Hepatocyte (in vitro differentiated cells): ENCODE measurements at places on chromosomes 11 and 22. TPM values are rescaled to one million over a fixed set of nuclear protein-coding genes. Genes with fewer than 3 reads are reported as not detected.
A peak's percentile ranks its signal among the peaks of the same experiment; 100 is the strongest.

DNA sequence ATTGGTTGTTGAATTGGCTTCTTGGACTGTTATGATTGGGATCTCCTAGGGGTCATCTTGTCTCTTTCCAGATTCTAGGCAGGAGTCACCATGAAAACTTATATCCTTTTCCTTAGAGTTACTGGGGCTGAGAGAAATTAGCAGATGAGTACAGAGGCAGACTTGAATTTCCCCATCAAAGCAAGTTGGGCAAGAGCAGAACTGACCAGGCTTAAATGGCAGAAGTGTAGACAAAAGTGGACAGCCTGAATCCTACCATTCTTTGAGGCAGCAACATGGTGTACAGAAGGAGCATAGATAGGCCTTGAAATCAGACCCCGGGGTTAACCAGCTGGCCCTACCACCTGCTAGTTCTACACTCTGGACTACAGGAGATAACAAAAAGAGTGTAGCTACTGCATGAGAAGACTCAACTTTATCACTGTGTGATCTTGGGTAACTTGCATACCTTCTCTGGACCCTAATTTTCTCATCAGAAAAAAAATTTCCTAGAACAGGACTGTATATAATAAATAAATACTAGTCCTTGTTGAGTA lies 427.4 kb upstream of the CADM1 start:
- DNase-seq: no peak

GRCh38 chr11:81444297-81444696 lies 1289.4 kb downstream of the FAM181B start:
- DNase-seq: no peak

GRCh38 chr22:36386900-36387708 lies 663 bp downstream of the MYH9 start:
- peak; percentile 76 for DNase-seq

DNA sequence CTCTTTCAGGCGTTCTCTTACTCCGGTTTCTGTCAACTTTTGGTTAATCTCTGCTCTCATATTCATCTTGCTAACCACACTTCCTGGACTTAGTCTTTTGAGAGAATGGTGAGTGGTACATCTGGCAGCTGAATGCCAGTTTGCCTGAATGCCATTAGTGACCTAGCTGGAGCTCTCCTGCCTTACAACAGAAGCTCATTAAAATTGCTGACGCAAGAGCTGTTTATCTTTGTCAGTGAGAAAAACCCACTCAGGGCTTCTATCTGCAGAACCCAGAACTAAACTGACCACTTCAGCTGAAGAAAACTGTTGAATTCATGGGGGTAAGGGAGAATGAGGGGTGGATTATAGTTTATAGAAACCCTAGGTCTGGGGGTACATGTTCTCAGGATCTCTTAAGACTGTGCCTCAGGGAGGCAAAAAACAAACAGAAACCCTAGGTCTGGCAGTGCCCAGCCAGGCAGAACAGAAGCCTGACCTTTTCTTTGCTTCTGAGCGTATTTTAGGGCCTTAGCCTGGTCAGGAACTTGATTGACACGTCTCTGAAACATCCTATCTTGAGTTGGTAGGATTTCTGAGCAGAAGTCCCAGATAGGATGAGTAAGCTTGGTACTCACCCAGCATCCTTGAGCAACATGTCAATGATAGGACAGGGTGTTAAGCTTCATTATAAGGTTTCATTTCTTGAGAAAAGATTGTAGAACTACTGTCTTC lies 52.8 kb upstream of the YWHAH start:
- no peak for DNase-seq

The OVOL1 gene
- 20.6 and 20.8 TPM in 2 replicates for polyA plus RNA-seq

DNA sequence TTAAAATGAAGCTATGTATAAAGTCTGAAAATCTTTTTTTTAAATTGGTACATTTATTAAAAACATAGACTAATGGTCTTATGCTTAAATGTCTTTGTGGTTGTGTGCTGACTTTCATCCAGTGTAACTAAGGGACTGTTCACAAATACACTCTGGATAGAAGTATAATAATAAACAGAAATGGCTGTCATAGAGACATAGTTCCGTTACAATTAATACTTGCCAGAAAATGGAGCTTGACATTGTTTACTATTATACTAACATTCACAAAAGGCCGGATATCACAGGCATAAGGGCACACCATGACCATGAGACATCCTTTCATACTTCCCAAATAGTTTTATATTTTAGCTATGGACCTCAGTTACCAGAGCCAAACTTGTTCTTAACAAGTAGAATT lies 161.3 kb downstream of the DDX10 start:
- no peak for DNase-seq

The NCF4 gene
- 0.41 and 0.54 TPM in 2 replicates for polyA plus RNA-seq

- no peak for DNase-seq
Measured at GRCh38 chr22:23815541-23816155, 23.2 kb downstream of the DERL3 start.

GRCh38 chr22:39868741-39869140 lies 24.8 kb downstream of the ENTHD1 start:
- DNase-seq: no peak

GRCh38 chr11:116701297-116701801 lies 71.4 kb downstream of the BUD13 start:
- DNase-seq: no peak

DNA sequence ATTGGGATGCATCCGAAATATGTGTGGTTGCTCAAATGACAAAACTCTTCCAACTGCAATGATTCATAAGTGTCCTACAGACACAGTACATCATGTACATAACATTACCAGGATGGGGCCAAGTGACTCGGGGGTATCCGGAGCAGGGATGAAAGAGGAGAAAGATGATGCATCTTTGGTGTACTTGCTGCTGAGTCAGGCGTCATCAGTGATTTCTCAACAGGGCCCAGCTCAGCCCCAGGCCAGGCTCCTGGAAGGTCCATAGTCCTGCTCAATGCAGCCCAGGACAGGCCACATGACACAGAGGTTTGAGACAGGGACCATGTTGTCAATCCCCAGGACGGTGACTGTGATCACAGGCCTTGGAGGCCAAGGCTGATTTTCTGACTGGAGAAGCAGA lies 59.3 kb downstream of the GGTLC2 start:
- DNase-seq: peak; percentile 74

DNA sequence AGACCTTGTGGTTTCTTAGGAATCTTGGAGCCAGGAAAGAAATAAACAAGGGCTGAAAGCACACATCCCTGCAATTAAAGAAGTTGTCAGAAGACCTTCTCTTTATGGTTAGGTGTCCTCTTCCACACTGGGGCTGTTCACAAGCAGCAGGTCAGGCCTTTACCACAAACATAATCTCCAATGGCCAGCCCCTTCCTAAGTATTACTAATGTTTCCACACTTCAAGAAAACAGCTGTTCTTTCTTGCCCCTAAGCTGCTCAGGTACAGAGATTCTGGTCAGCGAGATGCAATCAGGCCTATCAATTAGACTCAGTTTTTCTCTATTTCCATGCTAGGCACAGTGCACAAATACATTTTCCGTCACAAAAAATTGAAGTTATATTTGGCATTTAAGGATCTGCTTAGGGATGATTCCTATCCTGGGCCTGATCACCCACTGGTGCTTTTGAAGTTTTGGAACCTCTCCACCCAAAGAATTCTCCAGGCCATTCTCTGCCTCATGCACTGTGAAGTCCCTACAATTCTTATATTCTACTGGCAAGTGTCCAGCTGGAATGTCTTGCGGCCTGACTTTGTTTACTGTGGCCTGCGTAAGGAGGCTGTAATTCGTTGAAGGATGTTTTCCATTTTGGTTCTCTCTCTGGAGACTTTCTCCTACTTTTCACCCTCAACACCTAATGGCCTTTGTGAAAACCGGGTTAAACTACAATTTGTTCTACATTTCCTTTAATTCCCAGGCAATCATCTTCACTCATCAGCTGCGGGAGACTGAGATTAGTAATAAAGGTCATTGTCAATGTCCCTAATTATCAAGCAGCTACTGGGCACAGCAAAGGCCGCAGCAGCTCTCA lies 5.1 kb downstream of the PRAME start:
- no peak for DNase-seq

The PLET1 gene
- 0.34 TPM in 1 of 2 replicates, not detected in the other for polyA plus RNA-seq

The SNX32 gene
- 5.1 and 6.0 TPM in 2 replicates for polyA plus RNA-seq

DNA sequence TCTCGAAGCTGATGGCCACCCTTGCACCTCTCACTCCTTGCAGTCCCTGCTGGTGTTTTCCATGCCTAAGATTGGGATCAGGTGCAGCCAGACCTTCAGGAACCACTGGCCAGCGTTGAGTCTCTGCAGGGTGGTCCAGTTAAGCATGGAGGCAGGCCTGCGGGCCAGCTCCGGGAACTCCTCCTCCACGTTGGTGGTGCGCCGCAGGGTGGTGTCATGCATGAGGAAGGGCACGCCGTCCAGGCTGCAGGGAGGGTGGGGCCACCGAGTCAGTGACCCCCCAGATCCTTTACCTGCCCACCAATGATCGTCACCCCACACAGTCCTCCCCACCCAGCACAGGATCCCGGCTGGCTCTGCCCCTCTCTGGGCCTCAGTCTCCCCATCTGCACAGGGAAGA lies 10.0 kb upstream of the KLHL35 start:
- DNase-seq: no peak

DNA sequence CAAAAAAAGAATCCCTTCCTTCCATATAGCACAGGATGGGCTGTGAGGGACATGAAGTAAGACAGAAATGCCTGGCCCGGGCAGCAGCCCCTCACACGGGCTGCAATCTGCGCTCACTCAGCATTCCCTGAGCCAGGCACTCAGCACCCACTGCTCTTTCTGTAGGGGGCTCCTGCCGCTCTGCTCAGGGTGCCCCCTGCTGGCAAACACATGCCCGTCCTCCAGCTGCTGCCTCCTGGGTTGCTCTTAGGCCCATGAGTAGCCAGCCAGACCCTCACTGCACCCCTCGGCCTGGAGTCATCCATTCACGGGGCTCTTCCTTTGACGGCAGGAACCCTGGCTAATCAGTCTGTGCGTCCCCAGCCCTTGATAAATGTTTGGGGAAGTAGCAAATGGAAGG lies 6.9 kb downstream of the MCAT start:
- DNase-seq: peak; percentile 60

GRCh38 chr11:15968461-15969130 lies 387.8 kb downstream of the SOX6 start:
- DNase-seq: no peak

DNA sequence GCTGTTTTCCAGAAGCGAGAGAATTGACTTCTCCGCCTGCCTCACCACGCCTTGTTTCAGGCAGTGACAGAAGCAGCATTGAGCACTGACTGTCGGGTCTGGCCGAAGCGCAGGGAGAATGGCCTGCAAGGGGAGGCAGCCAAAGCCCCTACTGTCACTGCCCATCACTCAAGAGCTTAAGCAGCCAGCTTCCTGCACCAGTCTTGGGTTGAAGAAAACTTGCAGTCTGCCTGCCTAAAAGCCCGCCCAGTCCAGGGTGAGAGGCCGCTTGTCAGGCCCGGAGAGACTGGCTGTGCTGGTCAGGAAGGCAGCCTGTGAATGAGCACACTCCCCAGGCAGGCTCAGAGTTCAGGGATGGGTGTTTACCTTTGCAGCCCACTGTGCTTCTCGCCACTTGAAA lies 108.3 kb downstream of the PKNOX2 start:
- no peak for DNase-seq

GRCh38 chr22:29499852-29500251 lies 19.8 kb downstream of the NEFH start:
- no peak for DNase-seq

- DNase-seq: peak; percentile 55
Measured at GRCh38 chr22:26835929-26836528, 178.6 kb downstream of the MIAT start.

The OR51B4 gene
- 0.17 TPM in 1 of 2 replicates, not detected in the other for polyA plus RNA-seq

DNA sequence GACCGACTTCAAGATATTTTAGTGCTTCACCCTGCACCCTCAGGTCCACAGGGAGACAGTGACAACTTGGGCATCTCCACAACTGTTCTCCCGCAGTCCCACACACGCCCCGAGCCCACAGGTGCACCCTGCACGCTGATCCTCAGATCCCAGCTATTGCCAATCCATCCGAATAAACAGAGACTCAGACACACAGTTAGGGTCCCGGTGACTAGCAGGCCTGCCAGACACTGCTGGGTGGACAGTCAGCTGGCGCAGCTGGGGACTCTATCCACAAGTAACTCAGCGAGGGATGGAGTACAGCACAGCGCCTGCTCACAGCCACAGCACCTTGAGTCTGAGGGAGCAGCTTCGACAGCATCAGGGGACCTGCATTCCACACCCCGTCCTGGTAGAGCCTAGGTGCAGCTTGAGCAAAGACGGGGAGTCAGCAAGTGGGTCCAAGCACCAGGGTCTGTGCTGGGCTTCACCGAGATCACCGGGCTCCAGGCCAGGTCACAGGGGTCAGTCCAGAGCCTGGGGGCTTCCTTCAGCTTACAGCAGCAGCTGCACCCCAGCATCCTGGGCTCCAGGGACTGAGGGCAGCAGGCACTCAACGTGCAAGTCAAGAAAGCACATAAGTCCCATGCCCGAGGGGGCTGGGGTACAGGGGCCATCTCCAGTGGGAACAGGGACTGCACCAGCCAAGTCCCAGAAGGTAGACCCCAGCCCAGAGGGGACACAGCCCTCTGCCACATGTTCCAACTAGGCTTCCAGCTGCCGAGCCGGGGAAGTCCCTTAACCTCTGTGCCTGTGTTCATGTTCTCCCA lies 7.6 kb downstream of the RPL3 start:
- no peak for DNase-seq

GRCh38 chr11:67120881-67121710 lies 2.0 kb downstream of the KDM2A start:
- DNase-seq: peak; percentile 37

The NCAM1 gene
- 12.4 and 15.0 TPM in 2 replicates for polyA plus RNA-seq

GRCh38 chr11:61283613-61284012 lies 11.5 kb downstream of the VWCE start:
- no peak for DNase-seq

GRCh38 chr11:117026593-117027330 lies 71.5 kb downstream of the SIK3 start:
- DNase-seq: no peak

GRCh38 chr11:134046681-134047449 lies 22.0 kb upstream of the JAM3 start:
- no peak for DNase-seq

DNA sequence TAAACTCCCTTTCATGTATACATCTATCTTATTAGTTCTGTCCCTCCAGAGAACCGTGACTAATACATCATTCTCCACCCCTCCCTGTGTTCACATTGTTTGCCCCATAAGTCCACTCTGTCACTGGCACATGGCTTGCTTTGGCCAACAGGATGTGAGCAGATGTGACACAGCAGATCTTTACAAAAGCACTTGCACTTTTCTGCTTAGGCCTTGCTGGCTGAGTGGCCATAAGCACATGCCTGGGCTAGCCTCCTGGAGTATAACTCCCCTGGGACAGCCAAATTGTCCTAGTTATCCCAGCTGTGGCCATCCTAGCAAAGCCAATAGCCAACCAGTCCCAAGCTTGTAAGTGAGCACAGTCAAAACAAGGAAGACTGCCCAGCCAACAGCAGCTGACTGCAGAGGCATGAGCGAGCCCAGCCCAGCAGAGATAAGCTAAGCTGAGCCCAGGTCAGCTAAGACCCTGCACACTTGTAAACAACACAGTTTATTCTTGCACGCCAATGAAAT lies 9.7 kb upstream of the RCN1 start:
- peak; percentile 35 for DNase-seq

The H19 gene
- 3.9 and 26.2 TPM in 2 replicates for polyA plus RNA-seq
